Left renal pelvis (tissue), 4 donors: ENCODE measurements at places on chromosomes 6 and 20.

GRCh38 chr20:20499439-20499838, 131.5 kb downstream of the INSM1 start:
- DNase-seq: no peak

DNA sequence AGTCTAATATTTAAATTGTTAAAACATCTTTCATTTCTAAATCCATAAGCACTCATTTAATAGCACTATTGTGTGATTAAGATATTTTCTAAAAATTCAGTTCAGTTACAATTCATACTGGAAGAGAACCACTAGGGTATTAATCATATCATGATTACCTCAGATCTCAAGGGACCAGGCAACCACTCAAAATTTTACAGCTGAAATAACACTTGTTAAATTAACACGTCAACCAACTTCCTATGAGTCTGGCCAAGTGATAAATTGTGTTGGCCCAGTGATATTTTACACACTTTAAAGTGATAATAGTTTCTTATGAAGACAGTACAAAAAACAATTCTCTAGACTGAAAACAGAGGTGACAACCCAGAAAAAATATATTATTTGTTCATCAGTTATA, 869.0 kb upstream of the ADGRB3 start:
- DNase-seq: no peak

DNA sequence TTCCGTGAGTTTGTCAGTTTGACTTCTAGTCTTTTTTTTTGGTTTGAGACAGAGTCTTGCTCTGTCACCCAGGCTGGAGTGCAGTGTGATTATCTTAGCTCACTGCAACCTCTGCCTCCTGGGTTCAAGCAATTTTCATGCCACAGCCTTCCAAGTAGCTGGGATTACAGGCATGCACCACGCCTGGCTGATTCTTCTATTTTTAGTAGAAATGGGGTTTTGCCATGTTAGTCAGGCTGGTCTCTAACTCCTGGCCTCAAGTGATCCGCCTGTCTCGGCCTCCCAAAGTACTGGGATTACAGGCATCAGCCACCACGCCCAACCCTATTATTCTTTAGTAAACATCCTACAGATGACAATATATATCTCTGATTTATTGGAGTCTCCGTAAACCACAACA, 506.5 kb downstream of the PREX1 start:
- no peak for DNase-seq

DNA sequence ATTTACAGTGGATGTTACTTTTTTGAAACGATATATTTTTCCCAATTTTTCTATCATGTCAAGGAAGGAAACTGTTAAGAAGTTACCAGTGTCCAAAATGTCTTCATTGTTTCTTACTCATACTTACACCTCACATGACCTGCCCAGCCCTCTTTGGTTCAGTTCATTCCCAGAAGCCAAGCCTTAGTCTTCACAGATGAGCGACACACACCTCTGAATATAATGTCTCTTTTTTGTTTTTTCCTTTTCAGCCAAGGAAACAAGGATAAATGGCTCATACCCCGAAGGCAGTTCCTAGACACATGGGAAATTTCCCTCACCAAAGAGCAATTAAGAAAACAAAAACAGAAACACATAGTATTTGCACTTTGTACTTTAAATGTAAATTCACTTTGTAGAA, 225.2 kb downstream of the SMOC2 start:
- no peak for DNase-seq

DNA sequence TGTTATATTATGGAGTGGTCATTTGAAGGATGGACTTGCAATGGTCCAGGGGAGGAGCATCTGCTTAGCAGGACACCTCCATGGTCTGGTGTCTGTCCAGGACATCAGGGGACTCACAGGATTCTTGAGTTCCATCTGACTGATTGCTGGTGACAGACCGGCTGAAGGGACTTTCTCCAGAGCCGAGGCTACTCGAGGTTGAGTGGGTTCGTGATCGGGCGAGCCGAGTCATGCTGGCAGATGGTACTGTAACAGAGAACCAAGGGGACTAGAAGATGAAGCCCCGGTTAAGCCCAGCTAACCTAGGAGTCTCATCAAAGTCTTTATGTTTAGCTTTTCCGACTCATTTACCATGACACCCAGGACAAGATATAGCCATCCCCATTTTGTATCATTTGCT, 7.5 kb upstream of the SLA2 start:
- DNase-seq: no peak

- no peak for DNase-seq
Observed at GRCh38 chr6:131399433-131399832, 173.6 kb upstream of the ARG1 start.

GRCh38 chr20:48682529-48683363, 145.1 kb downstream of the PREX1 start:
- peak; percentile 89 for DNase-seq

GRCh38 chr6:150373260-150373701, 4.5 kb downstream of the IYD start:
- DNase-seq: no peak

GRCh38 chr6:156710479-156710878, 66.7 kb upstream of the ARID1B start:
- no peak for DNase-seq

DNA sequence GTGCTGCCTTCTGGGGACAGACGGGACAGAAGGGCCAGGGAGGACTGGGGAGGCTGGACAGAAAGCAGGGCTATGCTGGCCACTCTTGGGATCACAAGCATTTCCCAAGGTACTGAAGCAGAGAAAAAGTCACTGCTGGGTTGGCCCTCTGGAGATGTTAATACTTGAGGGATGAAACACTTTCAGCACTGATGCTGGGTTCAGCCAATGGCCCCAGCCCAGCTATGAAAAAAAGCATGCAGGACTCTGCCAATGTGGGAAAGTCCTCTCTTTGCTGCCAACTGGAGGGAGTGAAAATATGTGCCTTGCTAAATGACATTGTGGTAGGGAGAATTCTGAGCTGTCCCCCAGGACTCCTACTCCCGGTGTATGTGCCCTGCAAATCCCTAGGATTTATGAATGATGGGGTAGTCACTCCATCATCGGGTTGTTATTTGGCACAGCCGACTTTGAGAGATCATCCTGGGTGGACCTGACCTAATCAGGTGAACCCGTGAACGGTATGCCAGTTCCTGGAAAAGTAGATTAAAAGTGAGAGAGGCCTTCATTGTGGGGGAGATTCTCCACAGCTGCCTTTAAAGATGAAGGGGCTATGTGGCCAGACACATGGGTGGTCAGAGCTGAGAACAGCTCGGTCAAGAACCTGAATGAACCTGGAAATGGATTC, 119.9 kb upstream of the TRAF3IP2 start:
- DNase-seq: no peak

- DNase-seq: no peak
Observed at GRCh38 chr6:50734488-50734887, 21.2 kb downstream of the TFAP2D start.

- no peak for DNase-seq
Observed at GRCh38 chr6:70758883-70759282, 91.2 kb downstream of the SMAP1 start.

DNA sequence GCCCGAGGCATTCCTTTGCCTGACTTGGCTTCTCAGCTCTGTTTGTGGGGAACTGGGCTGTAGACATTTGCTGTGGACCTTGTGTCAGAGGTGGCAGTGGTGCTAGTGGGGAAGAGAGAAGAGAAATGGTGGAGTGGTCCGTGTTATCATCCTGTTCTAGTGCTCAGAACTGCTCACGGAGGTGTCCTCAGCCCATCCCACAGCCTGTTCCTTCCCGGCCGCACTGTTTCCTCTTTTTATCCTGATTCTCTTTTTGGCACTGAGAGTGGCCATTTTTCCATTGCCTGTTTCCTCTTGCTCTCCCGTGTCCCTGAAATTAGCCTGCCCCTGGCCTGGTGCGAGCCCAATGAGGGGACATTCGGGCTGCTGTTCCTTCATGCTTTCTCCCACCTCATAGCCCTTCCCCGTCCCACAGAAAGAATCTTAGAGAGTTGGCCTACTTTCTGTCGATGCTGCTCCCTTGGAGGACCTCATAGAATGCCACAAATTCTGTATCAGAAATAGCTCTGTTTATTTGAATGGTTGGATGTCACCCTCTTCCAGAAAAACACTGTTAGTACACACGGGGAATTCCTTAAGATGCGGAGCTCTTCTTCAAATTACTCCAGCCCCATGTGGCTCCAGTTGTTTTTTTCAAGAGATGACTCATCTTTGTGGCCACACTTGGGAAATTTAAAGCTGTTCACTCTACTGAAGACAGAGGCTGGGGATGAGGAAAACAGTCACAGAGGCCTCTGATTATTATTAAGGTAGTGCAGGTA, 26.1 kb downstream of the FARS2 start:
- no peak for DNase-seq

DNA sequence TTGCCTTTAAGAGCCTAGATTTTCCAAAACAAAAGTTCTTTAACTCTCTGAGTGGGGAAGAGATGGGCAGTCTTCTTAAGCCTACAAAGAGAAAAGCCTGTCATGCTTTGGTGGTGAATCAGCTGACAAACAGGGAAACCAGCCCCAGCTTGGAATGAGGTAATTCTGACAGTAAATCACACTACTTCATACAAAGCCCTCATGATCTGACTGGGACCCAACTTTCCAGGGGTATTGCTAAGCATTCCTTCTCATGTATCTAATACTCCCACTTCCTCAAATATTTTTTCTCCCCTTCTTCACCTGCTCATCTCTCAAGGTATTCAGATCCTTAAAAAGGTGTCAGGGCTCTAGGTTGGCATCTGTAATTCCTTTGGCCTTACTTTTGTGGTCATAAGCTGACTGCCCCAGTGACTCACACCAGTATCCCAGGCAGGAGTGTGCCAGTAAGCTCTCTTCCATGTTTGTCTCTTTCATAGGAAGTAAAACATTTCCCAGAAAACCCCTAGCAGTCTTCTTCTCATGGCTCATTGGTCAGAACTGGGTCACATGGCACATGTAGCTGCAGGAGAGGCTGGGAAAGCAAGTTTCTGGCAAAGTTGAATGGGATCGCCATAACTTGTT, 15.0 kb upstream of the TBC1D22B start:
- DNase-seq: no peak

GRCh38 chr6:77273929-77274328, 189.4 kb downstream of the HTR1B start:
- DNase-seq: no peak

DNA sequence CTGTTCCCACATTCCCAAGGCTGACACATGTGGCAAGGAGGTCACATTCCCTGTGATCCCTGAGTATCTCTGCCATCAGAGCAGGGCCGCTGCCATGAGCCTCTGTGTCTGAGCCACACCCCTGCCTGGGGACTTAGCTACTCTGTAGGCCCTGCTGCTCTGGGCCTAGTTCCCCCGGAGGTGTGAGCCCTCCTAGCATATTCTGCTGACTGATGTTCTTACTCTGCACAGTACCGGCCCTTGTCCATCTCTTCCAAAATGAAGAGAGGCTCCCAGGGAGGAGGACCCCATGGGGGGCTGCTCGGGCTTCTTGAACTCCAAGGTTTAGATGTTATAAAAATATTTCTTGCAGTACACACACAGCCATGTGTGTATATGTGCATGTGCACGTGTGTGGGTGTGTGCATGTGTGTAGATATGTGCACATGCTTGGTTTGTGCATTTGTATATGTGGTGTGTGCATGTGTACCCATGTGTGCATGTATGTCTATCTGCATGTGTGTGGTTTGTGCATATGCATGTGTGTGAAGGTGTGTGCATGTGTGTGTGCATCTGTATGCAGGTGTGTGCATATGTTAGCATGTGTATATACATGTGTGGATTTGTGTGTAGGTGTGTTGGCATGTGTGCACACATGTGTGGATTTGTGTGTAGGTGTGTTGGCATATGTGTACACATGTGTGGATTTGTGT, 101.2 kb downstream of the ERMARD start:
- no peak for DNase-seq

DNA sequence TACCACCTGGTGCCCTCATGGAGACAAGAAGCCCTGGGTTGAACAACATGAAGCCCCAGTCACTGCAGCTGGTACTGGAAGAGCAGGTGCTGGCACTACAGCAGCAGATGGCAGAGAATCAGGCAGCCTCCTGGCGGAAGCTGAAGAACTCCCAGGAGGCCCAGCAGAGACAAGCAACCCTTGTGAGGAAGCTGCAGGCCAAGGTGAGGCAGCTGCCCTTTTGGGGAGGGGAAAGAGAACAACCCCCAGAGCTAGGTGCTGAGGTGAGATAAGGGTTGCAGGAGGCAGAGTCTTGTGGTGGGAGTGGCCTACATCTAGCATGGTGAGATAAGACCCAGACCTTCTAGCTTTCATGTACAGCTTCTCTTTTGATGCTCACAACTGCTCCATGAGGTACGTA, 7.0 kb downstream of the CEP250 start:
- DNase-seq: no peak

GRCh38 chr6:166104872-166105271, 62.8 kb downstream of the TBXT start:
- no peak for DNase-seq

DNA sequence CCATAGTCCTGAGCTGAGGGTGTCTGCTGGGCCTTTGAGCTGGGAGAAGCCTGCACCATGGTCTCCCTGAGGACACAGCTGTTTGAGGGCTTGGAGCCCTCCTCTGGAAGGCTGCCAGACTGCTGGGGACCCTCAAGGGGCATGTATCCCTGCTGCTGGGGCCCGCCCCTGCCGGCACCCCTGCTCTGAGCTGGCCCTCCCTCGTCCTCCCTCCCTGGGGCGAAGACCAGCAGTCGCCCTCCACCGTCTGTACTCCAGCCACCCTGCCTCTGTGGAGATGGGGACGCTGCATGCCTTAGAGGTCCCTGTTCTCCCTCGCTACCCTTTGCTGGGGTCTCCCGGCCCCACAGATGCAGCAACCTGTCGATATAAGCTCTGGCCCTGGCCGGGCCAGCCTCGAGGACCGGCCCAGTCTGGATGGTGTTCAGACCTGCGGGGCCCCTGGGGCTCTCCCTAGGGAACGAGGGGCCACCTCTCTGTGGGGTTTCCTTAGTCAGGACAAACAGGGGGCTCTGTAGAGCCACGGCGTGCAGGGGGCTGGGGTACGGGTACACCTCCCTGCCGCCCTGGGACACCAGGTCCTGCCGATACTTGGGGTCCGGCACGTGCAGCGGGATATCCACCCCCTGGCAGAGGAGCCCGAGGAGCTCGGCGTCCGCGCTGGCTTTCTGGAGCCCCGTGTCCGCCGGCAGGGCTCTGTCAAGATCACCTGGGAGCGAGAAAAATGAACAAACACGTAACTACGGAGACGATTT, 11.0 kb downstream of the DACT2 start:
- no peak for DNase-seq

DNA sequence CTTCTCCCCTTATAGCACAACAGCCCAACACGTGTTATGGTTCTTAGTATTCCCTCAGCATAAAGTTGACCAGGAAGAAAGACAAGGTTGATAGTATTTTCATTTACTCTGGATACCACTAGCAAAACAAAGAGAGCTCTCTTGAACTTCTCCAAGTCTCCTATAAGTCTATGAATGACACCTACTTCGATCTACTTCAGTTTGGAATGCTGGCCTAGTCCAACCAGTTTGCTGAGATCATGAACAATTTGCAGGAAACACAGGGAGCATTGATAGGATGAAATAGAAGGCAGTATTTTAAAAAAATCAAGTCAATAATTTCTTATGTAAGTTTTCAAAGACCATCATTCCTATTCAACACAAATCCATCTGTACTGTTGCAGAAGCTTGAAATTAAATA, 93.6 kb downstream of the GJA10 start:
- no peak for DNase-seq

- DNase-seq: no peak
Observed at GRCh38 chr6:112005013-112005371, 48.9 kb upstream of the CCN6 start.
